Activated naive CD4-positive, alpha-beta T cell (primary cell): ENCODE measurements at places on chromosomes 3 and 15.

DNA sequence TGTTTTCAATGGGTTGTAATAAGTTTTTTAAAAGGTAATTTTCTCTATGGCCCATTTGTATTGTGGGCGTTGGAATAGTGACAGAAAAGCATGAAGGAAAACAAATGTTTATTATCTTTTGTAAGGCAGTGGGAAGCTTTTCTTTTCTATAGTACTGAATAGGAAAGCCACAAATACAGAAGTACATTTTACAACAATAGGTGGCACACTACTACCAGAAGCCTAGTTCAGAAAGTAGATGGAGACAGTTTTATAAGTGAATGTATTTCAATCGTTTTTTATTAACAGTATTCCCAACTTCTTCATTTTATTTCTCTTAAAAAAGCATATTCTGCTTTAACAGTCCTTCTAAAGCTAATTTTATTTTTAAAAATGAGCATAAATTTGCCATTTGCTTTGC is 296.7 kb downstream of the PTPRG start:
- no peak for DNase-seq

GRCh38 chr15:92014281-92015030 is 160.9 kb downstream of the SLCO3A1 start:
- DNase-seq: no peak

- DNase-seq: no peak
These were observed 223.8 kb downstream of the OPA1 start for GRCh38 chr3:193816656-193817311.

- no peak for DNase-seq
These were observed 52.5 kb upstream of the ATP2B2 start for GRCh38 chr3:10557781-10558373.

DNA sequence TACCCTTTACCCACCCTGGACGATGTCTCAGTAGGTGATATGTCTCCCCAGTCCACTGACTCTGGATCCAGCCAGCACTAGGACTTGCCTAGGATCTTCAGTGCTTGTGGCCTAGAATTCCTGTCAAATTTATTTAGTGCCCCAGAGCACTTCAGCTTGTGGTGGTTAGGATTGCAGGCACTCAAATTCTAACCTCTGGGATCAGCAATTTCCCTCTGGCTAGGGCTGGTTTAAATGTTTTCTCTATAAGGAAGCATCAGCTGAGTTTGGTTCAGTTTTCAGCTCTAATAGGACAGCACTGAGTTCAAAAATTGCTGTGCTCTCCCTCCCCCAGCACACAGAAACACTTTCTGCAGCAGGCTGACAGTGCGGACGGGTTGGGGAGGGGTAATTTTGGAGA is 8.1 kb downstream of the OR5H6 start:
- DNase-seq: no peak

DNA sequence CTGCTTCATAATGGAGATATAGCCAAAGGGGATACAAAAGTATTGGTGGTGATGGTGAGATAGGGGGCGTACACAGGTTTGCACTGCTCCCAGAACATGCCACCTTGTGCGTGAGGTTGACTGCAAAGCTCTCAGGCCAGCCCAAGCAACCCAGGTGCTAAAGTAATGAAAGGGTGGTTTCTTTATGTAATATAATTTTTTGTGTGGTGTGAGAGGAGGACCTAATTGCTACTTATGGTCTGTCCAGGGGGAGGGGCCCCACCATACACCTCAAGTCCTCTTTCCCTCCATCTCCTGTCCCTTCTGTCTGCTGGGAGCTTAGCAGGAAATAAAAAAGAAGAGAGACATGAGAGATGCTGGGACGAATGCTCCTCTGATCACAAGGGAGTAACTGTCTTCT is 53.8 kb downstream of the STARD5 start:
- no peak for DNase-seq

DNA sequence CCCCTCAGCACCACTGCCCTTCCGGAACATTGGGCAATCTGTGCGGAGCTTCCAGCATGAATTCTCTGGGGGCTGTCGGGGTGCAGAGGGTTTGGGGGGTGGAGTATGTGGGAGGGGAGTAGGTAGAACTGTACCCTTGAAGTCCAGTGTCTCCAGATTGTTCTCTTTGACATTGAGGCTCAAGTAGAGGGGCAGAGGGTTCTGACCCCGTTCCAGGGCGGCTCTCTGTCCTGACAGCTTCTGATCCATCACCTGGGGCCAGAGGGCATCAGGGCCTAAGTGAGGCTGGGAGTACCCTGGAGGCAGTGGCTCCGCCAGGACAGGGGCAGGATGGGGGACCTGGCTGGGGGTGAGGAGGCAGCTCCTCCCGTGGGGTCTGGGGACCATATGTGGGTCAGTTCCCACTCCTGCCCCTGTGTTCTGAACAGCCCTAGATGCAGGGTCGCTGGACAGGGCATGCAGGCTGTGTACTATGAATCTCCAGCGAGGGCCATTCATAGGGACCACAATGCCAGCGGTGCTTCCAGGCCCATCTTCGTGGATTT is 22.1 kb downstream of the PLA2G4D start:
- no peak for DNase-seq

- DNase-seq: no peak
These were observed 57.2 kb downstream of the XXYLT1 start for GRCh38 chr3:195213639-195214315.

- no peak for DNase-seq
These were observed 212.0 kb upstream of the TLE3 start for GRCh38 chr15:70309716-70310115.
